H9 (cell line): ENCODE measurements at places on chromosomes 1 and 21.

- H3K27me3 ChIP-seq = no peaks in the 10 kb centered on the region
- no peaks in the 10 kb centered on the region for H3K36me3 ChIP-seq
- no peaks in the 10 kb centered on the region for H3K4me1 ChIP-seq
- H3K27ac ChIP-seq = no peak overlapping the region
These were observed 68.5 kb downstream of the TMEM200B start for GRCh38 chr1:29055160-29055559.

- no peaks in the 10 kb centered on the region; the same call in 2 of the 3 replicates for H3K36me3 ChIP-seq
- no peak overlapping the region for H3K27ac ChIP-seq
- no peak overlapping the region for H3K4me3 ChIP-seq
- DNase-seq = no peak
- H3K4me1 ChIP-seq = no peaks in the 10 kb centered on the region
These were observed 57.8 kb downstream of the LPAR3 start for GRCh38 chr1:84835169-84835568.

GRCh38 chr1:247268390-247269045 is 12.6 kb downstream of the VN1R5 start:
- H3K27ac ChIP-seq = no peak overlapping the region
- H3K36me3 ChIP-seq = peaks cover 11% of the 10 kb centered on the region
- no peak for DNase-seq
- H3K27me3 ChIP-seq = no peaks in the 10 kb centered on the region
- H3K4me3 ChIP-seq = no peak overlapping the region
- no peaks in the 10 kb centered on the region; the same call in 1 of the 2 replicates for H3K4me1 ChIP-seq

GRCh38 chr21:18228060-18228739 is 16.4 kb upstream of the CHODL start:
- H3K36me3 ChIP-seq = no peaks in the 10 kb centered on the region
- no peak for DNase-seq
- H3K27ac ChIP-seq = no peak overlapping the region
- H3K27me3 ChIP-seq = no peaks in the 10 kb centered on the region

DNA sequence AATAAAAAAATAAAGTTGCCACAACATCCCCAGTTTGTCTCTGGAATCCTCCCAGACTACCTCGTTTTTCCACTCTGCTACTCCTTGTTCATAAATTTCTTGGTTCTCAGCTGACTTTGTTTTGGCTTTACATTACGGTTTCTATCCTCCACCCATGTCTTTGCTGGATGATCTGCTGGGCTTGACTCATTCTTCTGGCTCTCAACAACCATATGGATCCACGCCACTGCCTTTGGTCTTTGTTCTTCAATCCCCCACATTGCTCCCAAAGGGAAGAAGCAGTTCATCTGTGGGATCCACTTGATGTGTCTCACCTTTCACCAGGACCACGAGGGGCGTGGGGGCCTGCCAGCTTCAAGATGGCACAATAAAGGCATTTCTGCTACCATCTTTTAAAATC is 67.1 kb upstream of the NBL1 start:
- peaks cover under 1% of the 10 kb centered on the region; the same call in 1 of the 2 replicates for H3K36me3 ChIP-seq
- no peak overlapping the region for H3K4me3 ChIP-seq
- H3K4me1 ChIP-seq = no peaks in the 10 kb centered on the region
- no peak overlapping the region for H3K27ac ChIP-seq
- no peaks in the 10 kb centered on the region for H3K27me3 ChIP-seq

GRCh38 chr21:31766899-31767298 is 35.0 kb upstream of the SCAF4 start:
- DNase-seq = no peak
- H3K4me3 ChIP-seq = no peak overlapping the region
- H3K36me3 ChIP-seq = peaks cover 11% of the 10 kb centered on the region
- H3K27ac ChIP-seq = no peak overlapping the region
- H3K4me1 ChIP-seq = no peaks in the 10 kb centered on the region
- H3K27me3 ChIP-seq = no peaks in the 10 kb centered on the region
